Activated naive CD4-positive, alpha-beta T cell treated with anti-CD3 and anti-CD28 coated beads, Interleukin-2, amount 50 U/mL, for 72 hours (primary cell): ENCODE measurements at places on chromosomes 6 and 20. TPM values are rescaled to one million over a fixed set of nuclear protein-coding genes. Genes with fewer than 3 reads are reported as not detected.

DNA sequence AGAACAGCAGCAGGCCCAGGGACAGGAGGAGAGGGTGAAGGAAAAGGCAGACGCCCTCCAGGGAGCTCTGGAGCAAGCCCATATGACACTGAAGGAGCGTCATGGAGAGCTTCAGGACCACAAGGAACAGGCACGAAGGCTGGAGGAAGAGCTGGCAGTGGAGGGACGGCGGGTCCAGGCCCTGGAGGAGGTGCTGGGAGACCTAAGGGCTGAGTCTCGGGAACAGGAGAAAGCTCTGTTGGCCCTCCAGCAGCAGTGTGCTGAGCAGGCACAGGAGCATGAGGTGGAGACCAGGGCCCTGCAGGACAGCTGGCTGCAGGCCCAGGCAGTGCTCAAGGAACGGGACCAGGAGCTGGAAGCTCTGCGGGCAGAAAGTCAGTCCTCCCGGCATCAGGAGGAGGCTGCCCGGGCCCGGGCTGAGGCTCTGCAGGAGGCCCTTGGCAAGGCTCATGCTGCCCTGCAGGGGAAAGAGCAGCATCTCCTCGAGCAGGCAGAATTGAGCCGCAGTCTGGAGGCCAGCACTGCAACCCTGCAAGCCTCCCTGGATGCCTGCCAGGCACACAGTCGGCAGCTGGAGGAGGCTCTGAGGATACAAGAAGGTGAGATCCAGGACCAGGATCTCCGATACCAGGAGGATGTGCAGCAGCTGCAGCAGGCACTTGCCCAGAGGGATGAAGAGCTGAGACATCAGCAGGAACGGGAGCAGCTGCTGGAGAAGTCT is 25.5 kb downstream of the C20orf173 start:
- DNase-seq, result no peak

GRCh38 chr6:23498013-23498412 is 628.0 kb upstream of the NRSN1 start:
- DNase-seq, result no peak

- no peak for DNase-seq
These were observed 231.1 kb upstream of the TAB2 start for GRCh38 chr6:149086363-149086762.

- DNase-seq, result no peak
These were observed 11.1 kb downstream of the CTNNBL1 start for GRCh38 chr20:37704955-37705354.

- no peak for DNase-seq
These were observed 84.9 kb upstream of the NAA20 start for GRCh38 chr20:19932170-19932667.

DNA sequence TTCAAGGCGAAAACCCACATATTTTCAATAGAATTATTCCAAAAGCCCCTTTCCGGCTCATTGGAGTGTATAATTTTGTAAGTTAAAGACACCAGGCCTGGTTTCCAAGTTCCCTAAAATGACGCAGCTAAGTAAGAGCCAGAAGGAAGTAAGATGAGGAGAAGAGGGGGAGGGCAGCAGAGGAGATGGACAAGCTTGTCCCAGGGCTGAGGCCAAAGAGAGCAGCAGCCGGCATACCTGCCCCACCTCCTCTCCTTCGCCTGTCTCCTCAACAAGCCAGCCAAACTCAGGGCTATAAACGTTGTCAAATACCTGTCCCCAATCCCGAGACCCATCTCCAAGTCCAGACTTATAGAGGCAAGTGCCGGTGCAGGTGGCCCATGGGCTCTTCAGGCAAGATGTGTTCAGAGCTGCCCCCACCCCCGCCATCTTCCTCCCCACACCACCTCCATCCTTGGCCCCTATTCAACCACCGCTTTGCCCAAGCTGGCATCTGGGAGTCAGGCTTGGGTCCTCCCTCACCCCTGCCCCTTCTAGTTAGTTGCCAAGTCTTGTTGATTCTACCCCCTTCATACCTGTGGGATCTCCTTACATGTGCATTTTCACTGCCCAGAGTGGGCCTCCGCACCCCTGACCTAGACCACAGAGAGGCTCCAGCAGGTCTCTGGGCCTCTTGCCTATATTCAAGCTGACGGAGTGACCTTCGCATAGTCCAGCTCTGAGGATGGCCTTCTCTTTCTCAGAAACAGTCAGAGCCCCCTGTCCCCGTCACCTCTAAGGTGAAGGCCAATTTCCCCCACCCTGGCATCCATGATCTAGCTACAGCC is 75.7 kb upstream of the SIRPA start:
- DNase-seq, result no peak

Gene GSS
- 59.7 TPM for total RNA-seq

Gene ENPP4
- 6.3 TPM for total RNA-seq

Gene PLN
- not detected for total RNA-seq
